Cortex of kidney (tissue), 1 donor: ENCODE measurements at places on chromosomes 6 and 20.

- DNase-seq: no peak
Measured at GRCh38 chr6:2230659-2231277, 14.6 kb downstream of the GMDS start.

- DNase-seq: no peak
Measured at GRCh38 chr20:64006902-64007301, 26.0 kb downstream of the PRPF6 start.

DNA sequence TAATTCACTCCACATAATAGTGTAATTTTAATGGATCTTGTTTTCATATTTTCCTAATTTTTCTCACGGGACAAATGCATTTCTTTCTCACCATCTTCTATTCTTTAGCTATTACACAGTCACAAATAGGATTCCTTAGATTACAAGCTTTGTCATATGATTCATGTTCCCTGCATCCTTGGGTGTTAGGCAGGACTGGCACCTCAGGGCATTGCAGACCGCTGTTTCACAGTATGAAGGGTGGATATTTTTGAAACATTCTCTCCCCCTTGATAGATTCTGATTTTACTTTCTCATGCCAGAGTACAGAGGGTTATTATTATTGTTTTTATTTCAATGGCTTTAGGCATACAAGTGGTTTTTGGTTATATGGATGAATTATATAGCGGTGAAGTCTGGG lies 602.5 kb downstream of the PHF3 start:
- DNase-seq: no peak

DNA sequence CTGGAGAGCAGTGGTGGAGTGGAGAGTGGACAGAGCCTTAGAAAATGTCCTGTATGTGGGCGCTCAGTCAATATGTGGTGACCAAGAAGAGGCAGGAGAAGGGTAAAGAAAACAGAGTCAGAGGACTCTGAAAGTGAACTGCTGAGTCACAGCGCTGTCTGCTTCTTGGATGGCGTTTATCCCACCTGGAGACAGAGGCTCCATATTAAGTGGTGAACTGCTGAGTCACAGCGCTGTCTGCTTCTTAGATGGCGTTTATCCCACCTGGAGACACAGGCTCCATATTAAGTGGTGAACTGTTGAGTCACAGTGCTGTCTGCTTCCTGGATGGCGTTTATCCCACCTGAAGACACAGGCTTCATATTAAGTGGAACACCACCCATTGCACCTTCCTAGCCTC lies 119.3 kb upstream of the RALGAPA2 start:
- DNase-seq: no peak

GRCh38 chr20:50040432-50041245 lies 57.9 kb downstream of the SNAI1 start:
- no peak for DNase-seq

DNA sequence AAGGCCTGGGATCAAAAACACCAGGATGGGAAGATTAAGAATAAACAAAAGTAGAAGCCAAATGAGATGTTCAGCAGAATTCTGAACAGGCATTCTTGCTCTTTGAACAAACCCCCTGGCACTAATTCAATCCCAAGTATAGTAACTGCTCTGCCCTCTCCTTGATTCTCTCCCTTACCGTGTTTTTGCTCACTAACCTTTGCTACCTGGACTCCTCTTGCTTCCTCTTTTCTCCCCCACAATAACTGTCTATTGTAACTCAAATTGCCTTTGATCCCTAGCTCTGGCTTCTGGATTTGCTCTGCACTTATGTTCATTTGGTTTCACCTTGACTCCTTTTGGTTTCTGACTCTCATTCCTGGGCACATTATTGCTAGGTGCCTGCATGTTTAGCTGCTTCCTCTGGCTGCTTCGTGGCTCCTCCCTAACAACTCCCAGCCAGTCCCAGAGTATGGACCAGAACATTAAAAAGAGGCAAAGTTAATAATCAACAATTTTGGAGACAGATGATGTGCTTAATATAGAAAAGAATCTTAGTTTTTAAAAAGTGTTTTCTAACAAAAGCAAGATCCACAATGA lies 65.4 kb upstream of the PHIP start:
- DNase-seq: no peak

GRCh38 chr20:16758454-16759180 lies 10.5 kb downstream of the OTOR start:
- no peak for DNase-seq

- DNase-seq: no peak
Measured at GRCh38 chr6:118935331-118935668, 341 bp upstream of the MCM9 start.

DNA sequence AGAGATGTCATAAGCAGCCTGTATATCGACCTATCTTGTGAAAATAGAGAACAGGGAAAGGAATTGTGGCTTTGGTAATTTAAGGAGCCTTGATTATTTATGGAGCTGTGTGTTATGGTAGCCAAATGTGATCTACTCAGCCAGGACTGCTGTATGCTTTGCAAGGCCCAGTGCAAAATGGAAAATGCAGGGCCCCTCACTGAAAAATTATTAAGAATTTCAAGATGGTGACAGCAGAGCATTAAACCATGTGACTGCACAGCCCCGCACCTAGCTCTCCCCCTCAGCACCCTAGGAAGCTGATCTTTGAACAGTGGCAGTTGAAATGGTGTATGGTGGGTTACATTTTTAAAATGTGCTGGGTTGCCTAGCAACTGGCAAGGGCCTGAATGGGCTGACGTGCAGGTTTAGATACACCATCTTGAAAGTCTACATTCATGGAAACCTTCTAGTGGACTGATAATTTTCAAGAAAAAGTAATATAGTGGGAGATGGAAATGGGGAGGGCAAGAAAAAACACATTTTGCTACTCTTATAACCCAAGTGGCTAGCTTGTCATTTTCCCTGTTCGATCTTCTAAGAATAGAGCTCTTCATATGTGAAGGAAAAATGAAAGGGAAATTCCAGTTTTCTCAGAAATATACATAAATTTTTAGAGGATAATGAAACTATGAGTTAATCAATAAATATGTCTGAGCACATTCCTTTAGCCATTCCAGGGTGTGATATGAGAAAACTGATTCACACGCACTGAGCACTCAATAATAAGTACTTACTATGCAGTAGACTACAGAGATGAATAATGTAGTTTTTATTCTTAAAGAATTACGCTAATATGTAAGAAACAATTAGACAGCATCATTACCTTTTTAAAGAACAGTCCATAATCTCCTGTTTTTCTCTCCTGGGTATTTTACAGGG lies 208.0 kb downstream of the ARHGAP18 start:
- DNase-seq: no peak

- no peak for DNase-seq
Measured at GRCh38 chr20:45792317-45793118, 764 bp downstream of the DNTTIP1 start.

GRCh38 chr6:129908356-129908755 lies 47.2 kb upstream of the TMEM244 start:
- no peak for DNase-seq

GRCh38 chr6:77092971-77093370 lies 370.3 kb downstream of the HTR1B start:
- no peak for DNase-seq

DNA sequence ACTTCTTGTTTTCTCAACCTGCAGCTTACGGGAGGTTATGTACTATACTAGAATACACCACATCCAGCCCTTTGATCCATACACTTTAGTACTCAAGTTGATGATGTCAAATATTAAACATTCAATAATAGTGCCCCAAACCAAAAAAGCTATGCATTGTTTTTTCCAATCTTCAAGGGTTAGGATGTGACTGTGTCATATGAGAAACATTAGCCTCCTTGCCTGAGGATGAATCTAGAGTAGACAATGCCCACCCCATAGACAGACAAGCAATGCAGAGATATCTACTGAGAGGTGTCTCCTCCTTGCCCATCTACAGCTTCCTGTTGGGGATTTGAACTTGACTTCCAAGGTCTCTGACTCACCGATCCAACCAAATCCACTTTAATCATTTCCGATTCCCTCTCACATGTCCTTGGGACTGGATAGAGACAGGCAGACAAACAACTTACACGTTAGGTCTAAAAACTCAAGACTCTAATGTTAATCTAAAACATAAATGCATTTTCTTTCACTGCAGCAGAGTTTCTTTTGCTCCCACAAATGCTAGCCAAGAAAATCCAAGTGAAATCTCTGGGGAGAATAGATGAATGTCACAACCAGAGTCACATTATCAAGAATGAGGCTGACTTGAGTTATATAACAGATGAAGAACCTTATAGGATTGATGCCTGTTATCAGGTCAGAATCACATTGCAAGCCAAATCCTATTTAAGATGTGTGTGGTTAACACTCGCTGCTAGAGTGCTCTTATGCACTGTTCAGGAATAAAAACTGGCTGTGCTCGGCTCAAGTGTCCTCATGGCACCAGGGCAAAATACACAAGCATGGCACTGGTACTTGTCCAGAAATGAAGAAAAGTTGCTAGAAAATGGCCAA lies 75.5 kb upstream of the TNFAIP3 start:
- no peak for DNase-seq

DNA sequence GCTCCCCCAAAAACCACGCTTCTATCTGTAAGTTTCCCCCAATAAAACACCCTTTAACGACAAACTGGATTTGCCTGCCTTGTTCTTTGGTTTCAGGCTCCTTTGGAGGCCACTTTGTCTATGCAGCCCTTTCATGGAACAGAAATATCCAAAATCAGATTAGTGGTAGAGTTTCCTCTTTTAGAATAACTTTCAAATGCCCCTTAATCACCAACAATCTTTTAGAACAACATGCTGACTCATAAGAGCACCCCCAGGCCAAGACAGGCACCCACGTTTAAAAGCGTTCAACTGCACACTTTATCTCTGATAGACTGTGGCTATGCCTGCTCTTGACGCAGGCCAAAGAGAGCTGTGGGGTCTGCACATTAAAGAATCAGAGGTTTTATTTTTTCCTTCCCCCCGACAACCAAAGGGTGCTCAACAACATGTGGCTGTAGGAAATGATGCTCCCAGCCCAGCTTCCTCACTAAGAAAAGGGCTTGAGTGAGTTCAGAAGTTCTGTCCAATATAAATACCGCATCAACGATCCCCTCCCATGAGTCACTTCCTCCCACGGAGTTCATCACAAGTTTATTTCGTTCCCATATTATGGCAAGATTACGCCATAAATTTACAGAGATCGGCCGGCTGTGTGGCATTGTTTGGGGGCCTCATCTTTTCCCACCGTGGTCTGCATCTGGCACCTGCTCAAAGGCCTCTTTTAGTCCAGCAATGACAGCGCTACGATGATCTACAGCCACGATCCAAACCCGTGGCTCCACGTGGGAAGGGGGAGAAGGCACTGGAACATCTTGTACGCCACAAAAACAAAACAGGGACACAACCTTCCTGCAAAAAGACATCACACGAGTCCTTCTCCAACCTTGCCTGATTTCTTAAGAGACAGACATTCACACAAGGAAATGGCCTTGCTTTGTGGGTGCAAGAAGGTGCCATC lies 88.8 kb upstream of the NFATC2 start:
- no peak for DNase-seq

DNA sequence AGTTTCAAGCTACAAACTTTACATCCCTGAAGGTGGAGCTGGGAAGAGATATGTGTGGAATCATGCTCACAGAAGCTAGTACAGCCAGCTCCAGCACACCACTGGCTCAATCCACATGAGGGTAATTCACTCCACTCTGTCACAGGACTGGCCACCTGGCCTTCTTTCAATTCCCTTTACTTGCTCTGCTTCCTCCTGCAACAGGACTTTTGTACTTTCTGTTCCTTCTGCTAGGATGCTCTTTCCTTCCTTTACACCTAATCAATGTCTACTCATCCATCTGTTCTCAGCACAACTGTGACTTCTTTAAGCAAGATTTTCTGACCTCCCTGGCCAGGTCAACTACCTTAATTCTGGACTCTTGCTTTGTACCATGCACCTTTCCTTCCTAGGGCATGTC lies 39.4 kb upstream of the MYB start:
- no peak for DNase-seq

- no peak for DNase-seq
Measured at GRCh38 chr6:169074526-169074925, 179.1 kb downstream of the THBS2 start.

DNA sequence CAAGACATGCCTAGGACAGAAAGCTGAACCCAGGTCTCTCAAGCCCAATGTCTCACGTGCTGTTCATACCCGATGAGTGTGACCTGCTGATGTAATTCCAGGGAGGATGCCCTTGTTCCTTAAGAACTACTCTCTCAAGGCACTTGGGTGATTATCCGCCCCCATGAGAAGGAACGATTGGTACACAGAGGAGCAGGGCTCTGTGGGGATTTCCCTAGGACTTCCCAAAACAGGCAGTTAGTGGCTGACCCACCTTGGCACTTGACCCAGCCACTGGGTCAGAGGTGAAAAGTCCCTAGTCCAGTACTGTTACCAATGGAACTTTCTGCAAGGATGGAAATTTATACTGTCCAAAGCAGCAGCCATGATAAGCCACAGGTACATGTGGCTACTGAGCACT lies 9.2 kb upstream of the BPIFB6 start:
- DNase-seq: no peak

- no peak for DNase-seq
Measured at GRCh38 chr20:48060841-48061720, 275.8 kb upstream of the SULF2 start.

GRCh38 chr6:45808917-45809316 lies 206.7 kb downstream of the CLIC5 start:
- DNase-seq: no peak

DNA sequence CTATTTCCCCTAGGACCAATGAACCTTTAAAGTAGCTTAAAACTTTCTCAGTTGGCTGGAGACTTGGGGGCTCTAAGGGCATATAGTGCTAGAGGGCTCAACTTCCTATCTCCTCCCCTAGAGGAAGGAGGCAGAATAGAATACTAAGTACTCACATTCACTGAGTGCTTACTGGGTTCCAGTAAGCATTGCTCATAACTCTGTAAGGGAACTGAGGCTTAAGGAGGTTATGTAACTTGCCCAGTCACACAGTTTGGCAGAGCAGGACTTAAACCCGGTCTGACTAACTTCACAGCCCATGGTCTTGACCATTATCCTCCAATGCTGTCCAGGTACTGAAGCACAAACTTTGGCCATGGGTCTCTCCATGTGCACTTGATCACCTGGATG lies 12.5 kb downstream of the SESN1 start:
- no peak for DNase-seq

GRCh38 chr6:158816803-158817727 lies 2.1 kb downstream of the EZR start:
- DNase-seq: no peak
